ENCODE measurements at places on chromosomes 3 and 15. TPM values are rescaled to one million over a fixed set of nuclear protein-coding genes. Genes with fewer than 3 reads are reported as not detected.
A peak's percentile ranks its signal among the peaks of the same experiment; 100 is the strongest.

DNA sequence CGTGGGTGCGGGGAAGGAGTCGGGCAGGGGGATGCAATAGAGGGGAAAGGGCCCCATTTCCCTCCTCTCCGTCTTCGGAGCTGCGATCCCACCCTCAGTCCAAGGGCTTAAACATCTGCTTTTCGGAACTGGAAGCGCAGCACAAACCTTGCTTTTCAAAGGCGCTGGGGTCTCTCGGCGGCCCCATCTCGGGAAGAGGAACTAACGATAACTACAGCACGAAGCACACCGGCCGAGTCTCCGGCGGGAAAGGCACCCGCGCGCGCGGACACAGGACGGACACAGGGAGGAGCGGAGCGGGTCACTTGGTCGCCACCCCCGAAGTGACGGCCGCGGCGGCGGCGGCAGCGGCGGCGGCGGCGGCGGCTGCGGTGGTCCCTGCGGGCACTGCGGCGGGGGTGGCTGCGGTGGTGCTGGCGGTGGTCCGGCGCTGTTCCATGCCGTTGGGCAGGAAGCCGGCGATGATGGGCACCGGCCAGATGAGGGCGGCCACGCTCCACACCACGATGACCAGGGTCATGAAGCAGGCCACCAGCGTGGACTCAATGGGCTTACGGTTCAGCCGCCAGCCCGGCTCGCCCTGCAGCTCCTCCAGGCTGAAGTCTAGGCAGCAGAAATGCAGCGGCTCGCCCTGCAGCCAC is 1.1 kb downstream of the TMEM158 start:
- peak; percentile 81 for DNase-seq

DNA sequence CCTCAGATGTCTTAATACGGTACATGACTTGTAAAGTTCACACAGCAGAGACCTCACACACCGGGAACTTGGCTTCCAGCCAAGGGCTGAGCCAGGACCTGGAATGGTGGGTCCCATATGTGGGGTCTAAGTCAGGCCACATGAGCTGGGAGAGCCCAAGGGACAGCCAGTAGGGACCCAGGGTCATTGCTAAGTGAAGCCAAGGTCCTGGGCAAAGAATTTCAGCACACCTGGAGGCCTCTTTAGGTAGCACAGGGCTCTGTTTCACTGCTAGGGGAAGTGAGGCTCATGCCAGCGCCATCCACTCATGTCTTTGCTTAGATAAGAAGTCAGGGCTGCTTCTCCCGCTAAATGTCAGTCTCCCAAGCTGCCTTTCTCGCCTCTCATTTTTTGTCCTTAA is 116.6 kb upstream of the TLE3 start:
- no peak for DNase-seq

Gene PLS1
- 44.7 TPM for total RNA-seq

GRCh38 chr3:51786267-51786666 is 7.2 kb upstream of the IQCF6 start:
- DNase-seq, result peak; percentile 11
